Tibial nerve (tissue), 4 donors: ENCODE measurements at places on chromosomes 5 and 9. TPM values are rescaled to one million over a fixed set of nuclear protein-coding genes. Genes with fewer than 3 reads are reported as not detected.
A peak's percentile ranks its signal among the peaks of the same experiment; 100 is the strongest.

GRCh38 chr9:99748676-99749075, 73.0 kb upstream of the NR4A3 start:
- DNase-seq: no peak

DNA sequence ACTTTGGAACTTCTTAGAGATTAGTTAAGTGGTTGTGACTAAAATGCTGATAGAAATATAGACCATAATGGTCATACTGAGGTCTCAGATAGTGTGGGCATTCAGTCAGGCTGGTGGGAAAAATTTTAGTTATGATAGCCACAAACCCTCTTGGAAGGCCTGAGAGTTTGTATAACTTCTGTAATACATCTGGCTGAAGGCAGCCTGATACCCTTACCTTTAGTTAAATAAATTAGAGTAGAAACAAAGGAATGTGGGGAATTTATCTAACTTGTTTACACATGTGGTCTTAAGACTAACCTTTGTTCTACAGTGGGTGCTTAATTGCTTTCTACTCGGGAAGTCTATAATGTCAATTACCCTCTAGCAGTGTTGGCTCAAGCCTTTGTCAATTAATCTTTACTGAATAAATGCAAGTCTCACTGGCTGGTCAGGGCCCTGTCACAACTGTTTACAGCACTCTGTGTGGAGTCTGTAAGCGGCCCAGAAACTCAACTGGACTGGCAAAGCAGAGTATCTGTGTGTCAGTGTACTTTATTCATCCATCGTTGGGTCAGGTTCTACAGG, 184.0 kb downstream of the FBXO4 start:
- no peak for DNase-seq

DNA sequence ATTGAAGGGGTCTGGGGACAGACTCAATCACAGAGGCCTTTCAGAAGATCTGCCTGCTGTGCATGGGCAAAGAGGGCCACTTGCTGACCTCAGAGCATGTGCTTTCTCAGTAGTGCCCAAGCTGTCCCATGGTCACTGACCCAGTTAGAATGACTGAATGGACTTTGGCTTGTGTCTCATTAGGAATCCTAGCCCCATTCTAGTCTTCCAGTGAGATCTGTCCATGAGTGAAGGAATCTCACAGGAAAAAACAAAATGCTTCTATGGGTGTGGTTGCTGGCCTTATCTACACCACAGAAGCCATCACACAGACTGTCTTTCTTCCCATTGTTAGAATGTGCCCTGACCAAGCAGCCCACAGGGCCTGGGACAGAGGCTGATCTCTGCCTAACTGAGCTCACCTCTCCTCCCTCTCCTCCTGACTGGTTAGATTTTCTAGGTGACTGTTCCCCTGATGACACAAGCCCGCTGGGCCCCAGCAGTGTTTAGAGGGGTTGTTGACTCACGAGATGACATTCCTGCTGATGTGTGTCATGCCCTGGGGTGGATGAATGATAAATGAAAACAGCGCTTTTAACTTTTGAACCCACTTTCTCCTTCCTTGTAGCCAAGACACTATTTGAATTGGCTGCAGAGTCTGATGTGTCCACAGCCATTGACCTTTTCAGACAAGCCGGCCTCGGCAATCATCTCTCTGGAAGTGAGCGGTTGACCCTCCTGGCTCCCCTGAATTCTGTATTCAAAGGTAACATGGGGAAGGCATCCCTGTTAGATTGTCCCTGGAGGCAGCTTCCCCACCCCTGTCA, 24.8 kb downstream of the TGFBI start:
- peak; percentile 44 for DNase-seq

DNA sequence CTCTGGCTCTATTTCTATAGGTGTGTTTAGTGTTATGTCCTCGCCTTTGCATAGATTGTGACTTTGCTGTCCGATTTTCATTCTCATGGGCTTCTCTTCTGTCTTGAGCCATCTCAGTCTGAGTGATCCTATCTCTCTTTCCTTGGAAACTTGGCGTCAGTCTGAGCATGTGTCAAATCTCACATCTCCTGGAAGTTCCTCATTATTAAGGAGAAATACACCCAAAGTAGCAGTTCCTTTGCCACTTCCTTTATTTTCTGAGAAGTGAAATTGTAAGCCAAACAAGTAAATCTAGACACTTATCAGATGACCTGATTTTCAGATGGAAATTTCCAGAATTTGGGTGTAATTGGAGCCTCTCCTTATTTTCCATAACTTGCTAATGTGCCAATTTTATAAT, 126.9 kb upstream of the ANKH start:
- DNase-seq: no peak

DNA sequence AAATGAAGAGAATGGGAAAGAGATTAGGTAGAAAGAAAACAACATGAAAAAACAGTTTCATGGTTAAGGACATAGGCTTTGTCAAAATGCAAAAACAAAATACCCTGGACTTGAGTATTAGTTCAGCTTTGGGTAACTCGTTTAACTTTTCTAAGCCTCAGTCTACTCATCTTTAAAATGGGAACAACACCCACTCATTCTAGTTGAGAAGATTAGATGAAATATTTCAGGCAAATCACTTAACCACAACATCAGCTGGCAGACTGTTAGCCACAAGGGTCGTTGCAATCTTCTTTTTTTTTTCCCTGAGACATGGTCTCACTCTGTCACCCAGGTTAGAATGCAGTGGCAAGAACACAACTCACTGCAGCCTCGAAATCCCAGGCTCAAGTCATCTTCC, 185.6 kb downstream of the DCP2 start:
- no peak for DNase-seq

DNA sequence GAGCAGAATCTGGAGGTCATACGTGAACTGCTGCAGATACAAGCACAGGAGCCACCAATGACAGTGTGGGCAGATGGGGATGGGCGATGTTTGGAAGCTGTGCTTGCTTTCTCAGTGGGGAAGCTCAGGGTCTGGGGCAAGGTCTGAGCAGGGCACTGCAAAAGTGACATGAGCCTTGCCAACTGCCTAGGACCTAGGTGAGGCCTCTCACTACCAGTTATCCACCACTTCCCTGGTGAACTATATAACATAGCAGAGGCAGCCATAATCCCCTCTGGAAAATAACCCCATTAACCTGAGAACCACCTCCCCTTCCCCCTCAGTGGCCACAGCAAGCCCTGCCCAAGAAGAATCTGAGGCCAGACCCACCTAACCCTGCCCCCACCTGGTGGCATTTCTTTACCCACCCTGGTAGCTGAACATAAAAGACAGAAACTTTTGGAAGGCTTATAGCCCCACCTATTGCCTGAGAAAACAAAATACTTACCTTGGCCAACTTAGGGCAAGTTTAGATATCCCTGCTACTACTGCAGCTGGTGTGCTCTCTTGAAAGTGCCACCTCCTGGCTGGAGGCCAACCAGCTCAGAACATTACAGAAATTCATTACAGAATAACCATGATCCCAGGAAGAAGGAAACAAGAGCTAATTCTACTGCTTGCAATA, 18.8 kb upstream of the SPEF2 start:
- DNase-seq: no peak

- no peak for DNase-seq
Measured at GRCh38 chr9:136153381-136154065, 34.8 kb upstream of the TMEM250 start.

DNA sequence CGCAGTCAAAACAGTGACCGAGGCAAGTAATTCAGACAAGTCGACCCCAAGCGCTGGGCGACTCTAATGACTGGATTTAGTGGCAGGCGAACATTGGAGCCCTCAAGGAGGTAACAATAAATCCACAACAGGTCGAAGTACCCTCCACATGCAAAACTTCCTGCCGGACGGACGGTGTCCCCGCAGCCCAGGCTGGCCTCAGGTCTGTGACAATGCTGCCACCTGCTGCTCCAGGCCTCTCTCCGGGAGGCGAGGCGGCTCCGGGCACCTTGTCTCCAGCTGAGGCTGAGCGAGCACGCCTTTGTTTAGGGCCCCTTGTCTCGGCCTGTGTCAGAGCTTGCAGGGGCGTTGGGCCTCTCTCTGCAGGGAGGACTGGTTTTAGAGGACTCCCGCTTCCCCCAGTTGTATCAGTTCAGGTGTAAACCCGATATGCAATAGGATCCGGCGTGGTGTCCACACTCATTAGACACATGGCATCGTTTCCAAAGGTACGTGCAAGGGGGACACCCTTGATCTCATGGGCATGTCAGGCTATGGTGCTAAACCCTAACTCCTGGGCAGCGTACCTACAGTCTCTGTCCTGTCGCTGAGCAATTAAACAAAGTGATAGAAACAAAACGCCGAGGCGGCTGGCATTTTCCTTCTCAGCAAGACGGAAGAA, 628.0 kb upstream of the ADAMTS16 start:
- DNase-seq: no peak

GRCh38 chr5:127931396-127931795, 152.2 kb upstream of the SLC12A2 start:
- DNase-seq: no peak

DNA sequence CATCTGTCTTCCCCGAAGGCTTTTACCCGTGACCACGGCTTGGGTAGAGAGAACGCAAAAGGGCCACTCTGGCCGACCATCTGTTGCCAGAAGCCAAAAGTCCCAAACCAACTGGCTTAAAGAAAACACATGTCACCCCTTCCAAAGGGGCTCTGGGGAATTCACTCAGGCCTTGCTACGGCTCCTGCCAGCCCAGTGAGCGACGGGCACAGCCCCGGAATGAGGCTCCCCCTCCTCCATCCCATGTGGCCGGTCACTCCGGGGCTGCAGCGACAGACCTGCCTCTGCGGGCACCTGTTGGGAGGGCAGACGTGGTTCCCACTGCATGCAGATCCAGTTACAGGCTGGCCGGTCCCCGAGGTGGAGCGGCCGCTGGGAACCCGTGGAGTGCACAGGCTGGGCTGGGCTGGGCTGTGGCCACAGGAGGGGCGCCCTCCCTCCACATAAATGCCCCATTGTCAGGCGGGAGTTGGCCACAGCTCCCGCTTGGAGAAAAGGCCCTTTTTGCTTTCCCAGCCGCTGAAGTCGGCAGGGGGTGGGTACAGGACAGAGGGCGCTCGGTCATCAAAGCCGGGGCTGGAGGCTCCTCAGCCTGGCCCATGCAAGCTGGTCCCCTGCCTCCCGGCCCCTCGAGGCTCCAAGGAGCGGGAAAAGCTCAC, 19.9 kb downstream of the NOTCH1 start:
- no peak for DNase-seq

DNA sequence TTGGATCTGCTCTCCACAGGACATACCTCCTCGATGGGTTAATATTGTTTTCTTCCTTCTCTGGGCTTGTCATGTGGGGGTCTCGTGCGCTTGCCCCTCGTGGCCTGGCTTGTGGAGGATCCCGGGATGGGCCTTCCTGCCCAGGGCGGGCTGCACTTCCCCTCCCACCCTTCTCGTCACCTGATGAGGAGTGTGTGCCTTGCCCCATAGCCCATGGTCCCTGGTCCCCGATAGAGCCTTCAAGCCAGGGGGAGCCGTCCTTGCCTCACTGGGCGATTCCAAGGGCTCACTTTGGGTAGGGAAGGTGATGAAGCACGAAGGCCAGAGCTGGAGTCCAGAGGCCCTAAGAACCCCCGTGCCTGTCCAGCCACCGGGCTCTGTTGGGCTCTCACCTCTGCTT, 28.7 kb downstream of the DYNC2I2 start:
- DNase-seq: no peak

DNA sequence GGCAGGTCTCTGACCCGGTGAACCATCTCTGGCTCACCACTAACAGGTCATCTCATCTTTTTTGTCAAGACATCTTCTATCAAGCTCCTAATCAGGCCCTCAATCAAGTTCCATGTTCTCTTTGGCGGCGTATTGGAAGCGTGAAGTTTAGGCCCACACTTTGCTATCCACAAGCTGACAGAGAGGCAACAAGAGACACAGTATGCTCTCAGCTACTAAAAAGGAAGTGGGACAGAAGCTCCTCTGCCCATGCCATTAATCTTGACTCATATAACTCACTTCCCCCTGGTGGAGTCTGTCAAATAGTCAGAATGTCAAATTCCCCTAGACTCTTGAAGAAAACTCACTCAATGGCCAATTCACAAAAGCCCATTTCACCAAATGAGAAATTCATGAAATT, 77.6 kb upstream of the TMC1 start:
- DNase-seq: no peak

DNA sequence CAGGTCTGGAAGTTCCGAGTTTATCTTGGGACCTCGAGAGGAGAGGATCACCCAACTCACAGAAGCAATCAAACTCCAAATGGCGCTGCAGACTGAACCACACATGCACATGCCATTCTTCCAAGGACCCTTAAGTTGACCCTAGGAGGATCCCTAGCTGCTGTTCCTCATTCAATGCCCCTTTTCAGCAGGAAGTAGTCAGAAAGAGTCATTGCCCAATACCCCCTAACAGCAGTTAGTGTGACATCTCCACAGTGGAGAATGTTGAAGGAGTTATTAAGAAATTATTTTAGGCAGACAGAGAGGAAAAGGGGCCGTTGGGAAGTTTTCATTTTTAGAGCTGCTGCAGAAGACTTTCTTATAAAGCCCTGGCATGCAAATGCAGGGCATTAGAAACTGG, 229.9 kb upstream of the DAB2 start:
- DNase-seq: no peak

DNA sequence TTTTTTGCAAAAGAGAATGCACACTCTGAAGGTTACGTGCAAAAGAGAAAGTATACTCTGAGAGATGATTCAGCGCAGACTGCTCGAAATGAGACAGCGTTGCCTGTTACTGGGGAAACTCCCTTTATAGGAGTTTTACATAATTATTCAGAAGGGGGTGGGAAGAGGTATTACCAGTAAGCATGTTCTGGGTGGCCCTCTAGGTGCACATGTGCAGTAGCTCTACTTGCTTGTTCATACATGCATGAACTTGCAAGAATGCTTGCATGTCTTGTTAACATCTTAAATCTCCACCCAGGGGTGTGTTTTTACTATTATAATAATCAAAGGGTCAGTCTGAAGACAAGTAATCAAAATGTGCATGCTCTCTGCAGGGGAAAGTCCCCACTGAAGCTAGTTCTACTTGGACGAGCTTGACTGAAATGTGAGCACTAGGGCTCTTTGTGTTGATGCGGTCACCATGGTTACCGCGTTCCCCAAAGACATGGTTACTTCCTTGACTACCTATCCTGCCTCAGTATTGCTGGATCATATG, 75.5 kb downstream of the SGCD start:
- no peak for DNase-seq

Gene OR1Q1
- total RNA-seq: not detected

Gene CAMK2A
- 1.5 TPM for total RNA-seq

Gene IL31RA
- not detected for total RNA-seq

Gene TICAM2
- total RNA-seq: 1.6 TPM

Gene ANKRD18A
- 1.8 TPM for total RNA-seq

Gene LRRC14B
- not detected for total RNA-seq

Gene ARL14EPL
- 0.21 TPM for total RNA-seq

Gene NOXA1
- 10.5 TPM for total RNA-seq

Gene ECM2
- total RNA-seq: 59.0 TPM
